ENCODE measurements at places on chromosomes 1 and 21. TPM values are rescaled to one million over a fixed set of nuclear protein-coding genes. Genes with fewer than 3 reads are reported as not detected.

The CCDC185 gene
- not detected for total RNA-seq

The LIN9 gene
- 17.4 TPM for total RNA-seq

The NOS1AP gene
- total RNA-seq: 0.02 TPM

The TRNP1 gene
- total RNA-seq: 2.1 TPM

The CAPN8 gene
- total RNA-seq: not detected

The CRNN gene
- total RNA-seq: not detected

The CNIH4 gene
- total RNA-seq: 198 TPM

The RAB29 gene
- total RNA-seq: 12.6 TPM

The SLC19A2 gene
- 20.3 TPM for total RNA-seq

The VHLL gene
- total RNA-seq: not detected

The SPRR2G gene
- total RNA-seq: not detected

The MAP10 gene
- total RNA-seq: 1.1 TPM

The OR14C36 gene
- not detected for total RNA-seq

The PDZK1IP1 gene
- not detected for total RNA-seq

The CHI3L2 gene
- total RNA-seq: 1.2 TPM

The PLA2G4A gene
- 40.9 TPM for total RNA-seq
